Activated CD8-positive, alpha-beta memory T cell treated with anti-CD3 and anti-CD28 coated beads for 48 hours (primary cell): ENCODE measurements at places on chromosomes 16 and 17.
A peak's percentile ranks its signal among the peaks of the same experiment; 100 is the strongest.

DNA sequence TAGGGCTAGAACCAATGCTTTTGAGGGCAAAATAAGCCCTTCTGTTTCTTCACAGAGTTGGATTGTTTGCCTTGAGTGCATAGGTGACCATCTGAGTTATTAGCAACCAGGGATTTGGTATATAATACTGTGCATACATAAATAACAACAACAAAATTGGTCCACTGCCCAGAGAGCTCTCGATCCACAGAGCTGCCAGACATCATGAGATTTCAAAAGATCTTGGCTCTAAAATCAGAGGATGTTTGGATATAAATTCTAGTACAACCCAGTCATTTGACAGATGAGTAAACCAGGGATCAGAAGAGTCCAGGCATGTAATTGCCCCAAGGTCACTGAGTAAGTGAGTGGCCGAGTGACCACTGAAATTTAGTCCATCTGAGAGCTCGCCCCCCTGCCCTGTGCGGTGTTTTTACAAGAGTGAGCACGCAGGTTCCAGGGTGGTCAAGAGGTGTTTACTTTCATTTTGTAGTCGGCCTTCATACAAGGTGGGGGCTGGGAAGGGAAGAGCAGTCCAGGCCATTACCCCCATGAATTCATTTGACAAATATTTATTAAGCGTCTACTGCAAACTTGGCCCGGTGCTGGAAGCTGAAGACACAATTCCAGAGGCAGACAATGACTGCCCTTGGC is 1.8 kb upstream of the MT2A start:
- no peak for DNase-seq

- DNase-seq = no peak
Measured at GRCh38 chr17:42618442-42619150, 9.1 kb downstream of the TUBG1 start.

DNA sequence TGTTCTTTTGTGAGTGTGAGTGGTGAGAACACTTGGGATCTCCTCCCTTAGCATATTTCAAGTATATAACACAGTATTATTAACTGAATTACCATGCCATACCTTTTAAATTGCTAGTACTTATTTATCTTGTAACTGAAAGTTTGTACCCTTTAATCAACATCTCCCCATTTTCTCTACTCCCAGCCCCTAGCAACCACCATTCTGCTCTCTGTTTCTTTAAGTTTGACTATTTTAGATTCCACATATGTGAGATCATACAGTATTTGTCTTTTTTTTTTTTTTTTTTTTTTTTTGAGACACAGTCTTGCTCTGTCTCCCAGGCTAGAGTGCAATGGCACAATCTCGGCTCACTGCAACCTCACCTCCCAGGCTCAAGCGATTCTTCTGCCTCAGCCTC is 117.6 kb upstream of the CACNG3 start:
- DNase-seq = no peak

DNA sequence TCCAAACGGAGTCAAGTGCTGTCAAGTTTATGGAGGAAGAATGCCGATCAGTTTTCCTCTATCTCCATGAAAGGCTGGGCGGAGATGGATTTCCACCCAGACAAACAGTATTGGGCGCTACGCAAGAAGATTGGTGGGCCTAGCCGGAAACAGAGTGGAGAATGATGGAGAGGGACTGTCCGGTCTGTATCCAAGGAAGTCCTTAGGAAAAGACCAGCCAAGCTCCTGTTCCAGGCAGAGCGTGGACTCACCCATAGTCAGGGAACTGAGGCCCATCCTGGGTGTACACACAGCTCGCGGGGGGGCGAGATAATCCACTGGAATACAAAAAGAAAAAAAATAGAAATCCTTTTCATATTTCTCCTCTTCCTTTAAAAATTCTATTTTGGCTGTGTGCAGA is 1.5 kb upstream of the ABCC12 start:
- DNase-seq = no peak

- no peak for DNase-seq
Measured at GRCh38 chr16:68892898-68893297, 49.6 kb downstream of the TANGO6 start.

DNA sequence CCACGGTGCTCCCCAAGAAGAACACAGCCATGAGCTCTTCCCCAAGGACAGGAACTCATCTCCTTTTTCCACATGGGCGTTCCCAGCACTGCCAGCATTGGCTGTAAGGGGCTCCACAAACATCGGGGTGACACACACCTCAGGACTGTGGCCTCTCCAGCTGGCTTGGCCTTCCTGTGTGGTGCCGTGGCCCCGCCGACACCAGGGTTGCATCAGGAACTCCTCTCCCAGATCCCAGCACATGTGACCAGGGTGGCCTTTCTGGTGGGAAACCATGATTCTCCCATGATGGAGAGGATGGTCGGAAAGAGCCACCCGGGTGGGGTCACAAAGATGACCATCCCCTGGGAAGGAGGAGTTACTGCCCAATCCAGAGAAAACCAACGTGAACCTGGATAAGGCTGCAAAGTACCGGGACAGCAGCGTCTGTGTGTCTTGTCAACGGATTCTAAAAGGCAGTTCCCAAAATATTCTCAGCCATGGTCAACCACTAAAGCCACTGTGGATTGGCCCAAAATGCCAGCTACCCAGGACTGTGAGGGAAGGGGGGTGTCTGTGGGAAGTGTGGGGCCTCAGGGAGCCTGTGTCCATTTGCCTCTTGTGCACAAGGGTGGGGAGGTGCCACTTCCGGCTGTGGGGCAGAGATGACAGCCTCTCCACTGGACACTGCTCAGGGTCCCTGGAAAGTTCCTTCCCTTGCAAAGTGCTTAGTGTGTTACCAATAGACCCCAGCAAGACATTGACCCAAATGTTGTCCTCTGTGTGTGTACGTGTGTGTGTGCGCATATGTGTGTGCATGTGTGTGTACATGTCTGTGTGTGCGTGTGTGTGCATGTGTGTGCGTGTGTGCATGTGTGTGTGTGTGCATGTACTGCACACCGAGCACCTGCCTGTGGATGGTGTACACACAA is 78.0 kb upstream of the CBX4 start:
- DNase-seq = no peak

- no peak for DNase-seq
Measured at GRCh38 chr16:1654505-1655268, 23.4 kb upstream of the JPT2 start.

GRCh38 chr17:74733365-74734122 is 3.5 kb upstream of the RAB37 start:
- no peak for DNase-seq

- no peak for DNase-seq
Measured at GRCh38 chr16:48053418-48053745, 102.4 kb downstream of the ABCC12 start.

- DNase-seq = peak; percentile 95
Measured at GRCh38 chr17:50161023-50161910, 4.5 kb upstream of the SGCA start.
